ENCODE measurements at places on chromosomes 12 and 14. TPM values are rescaled to one million over a fixed set of nuclear protein-coding genes. Genes with fewer than 3 reads are reported as not detected.

DNA sequence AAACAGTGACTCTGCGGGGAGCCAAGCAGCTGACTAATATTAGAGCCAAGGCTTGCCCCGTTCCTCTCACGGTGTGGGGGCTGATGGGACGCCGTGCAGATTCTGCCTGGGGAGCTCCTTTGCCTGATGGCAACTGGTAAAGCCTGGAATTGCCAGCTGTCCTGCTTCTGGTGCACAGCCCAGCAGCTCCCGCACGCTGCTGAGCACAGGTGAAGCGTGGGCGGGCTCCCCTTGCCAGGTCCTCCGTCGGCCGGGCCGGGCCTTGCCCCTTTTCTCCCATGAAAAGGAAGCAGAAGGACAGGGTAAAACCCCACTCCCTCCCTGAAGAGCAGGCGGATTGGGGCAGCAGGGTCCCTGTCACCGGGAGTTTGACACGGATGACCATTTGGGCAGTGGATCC lies 79.0 kb downstream of the WDR20 start:
- no peaks in the 10 kb centered on the region for H3K27me3 ChIP-seq
- peaks cover 4% of the 10 kb centered on the region for H3K36me3 ChIP-seq
- no peak overlapping the region for H3K27ac ChIP-seq
- DNase-seq, result no peak

- H3K36me3 ChIP-seq, result no peaks in the 10 kb centered on the region
- H3K4me1 ChIP-seq, result no peaks in the 10 kb centered on the region
- H3K27ac ChIP-seq, result no peak overlapping the region
Measured at GRCh38 chr12:73057428-73057827, 785.3 kb downstream of the TRHDE start.

- no peak for DNase-seq
- H3K27me3 ChIP-seq, result no peaks in the 10 kb centered on the region
- no peak overlapping the region for H3K4me3 ChIP-seq
- H3K4me1 ChIP-seq, result no peaks in the 10 kb centered on the region
Measured at GRCh38 chr12:108173892-108174291, 44.8 kb downstream of the WSCD2 start.

DNA sequence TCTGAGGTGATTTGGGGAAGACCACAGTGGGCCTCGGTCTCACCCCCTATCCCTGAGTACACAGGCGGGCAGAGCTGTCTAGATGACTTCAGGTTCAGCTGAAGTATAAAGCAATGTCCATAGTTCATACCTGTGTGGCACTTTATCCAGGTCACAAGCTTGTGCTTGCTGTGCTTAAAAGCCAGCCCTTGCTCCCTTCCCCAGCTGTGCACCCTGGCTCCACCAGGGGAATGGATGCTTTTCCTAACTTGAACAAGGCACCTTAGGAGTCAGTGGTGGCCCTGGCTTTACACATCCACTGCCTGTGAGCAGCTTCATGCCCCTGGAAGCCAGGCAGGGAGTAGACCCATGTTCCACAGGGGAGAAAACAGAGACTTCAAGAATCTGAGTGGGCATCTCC lies 5.5 kb downstream of the CARMIL3 start:
- H3K4me3 ChIP-seq, result no peak overlapping the region
- no peaks in the 10 kb centered on the region for H3K36me3 ChIP-seq
- DNase-seq, result no peak
- peaks cover 8% of the 10 kb centered on the region for H3K4me1 ChIP-seq

DNA sequence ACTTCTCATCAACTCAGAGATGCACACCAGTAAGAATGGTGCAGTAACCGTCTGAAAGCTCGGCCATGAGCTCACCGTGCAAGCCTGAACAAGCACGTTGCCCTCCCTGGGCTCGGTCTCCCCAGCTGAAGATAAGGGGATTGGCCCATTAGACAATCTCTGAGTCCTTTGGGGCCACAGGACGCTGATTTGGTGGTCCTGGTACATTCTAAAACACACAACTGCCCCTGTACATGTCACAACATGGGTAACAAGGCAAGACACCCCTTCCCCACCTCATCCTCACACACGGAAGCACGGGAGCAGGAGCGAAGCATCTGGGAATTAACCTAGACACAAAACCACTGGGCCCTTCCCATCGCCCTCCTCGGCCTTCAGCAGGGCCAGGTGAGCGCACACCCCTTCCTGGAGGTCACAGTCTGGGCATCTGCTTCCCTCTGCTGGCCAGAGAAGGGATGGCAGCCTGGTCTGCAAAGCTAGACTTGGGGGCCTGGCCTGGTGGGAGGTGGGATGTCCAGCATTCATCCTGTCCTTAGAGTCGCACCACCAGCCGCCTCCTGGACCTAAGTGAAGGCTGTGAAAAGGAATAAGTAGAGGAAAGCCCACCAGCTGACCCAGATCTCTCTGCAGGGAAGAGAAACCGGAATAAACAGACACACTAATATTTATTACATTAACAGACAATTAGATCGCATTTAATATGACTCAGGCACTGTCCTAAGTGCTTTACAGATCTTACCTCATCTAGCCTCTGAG lies 18.9 kb upstream of the SMUG1 start:
- no peak overlapping the region for H3K4me3 ChIP-seq
- H3K36me3 ChIP-seq, result no peaks in the 10 kb centered on the region
- H3K27me3 ChIP-seq, result no peaks in the 10 kb centered on the region
- H3K27ac ChIP-seq, result no peak overlapping the region
- peaks cover 6% of the 10 kb centered on the region for H3K4me1 ChIP-seq

- DNase-seq, result no peak
- H3K4me1 ChIP-seq, result no peaks in the 10 kb centered on the region
- H3K36me3 ChIP-seq, result no peaks in the 10 kb centered on the region
- no peaks in the 10 kb centered on the region for H3K27me3 ChIP-seq
- H3K4me3 ChIP-seq, result no peak overlapping the region
Measured at GRCh38 chr12:76226397-76226796, 121.8 kb downstream of the BBS10 start.

DNA sequence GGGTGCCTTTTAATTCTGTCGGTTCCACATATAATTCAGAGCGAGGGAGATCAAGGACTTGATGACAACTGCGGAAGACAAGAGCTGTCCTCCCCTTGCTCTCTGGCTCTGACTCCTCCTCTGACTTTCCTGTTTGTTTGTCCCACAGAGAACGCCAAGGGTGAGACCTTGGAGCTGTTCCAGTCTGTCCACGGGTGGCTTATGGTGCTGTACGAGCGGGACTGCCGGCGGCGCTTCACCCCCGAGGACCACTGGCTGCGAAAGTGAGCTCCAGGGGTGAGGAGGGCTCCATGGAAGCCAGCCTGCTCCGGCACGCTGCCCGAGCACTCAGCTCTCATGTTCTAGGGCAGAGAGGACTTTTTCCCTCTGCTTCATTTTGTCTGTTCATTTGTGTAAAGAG lies 32.8 kb downstream of the UBE3B start:
- no peaks in the 10 kb centered on the region for H3K27me3 ChIP-seq
- no peak overlapping the region for H3K27ac ChIP-seq
- H3K4me3 ChIP-seq, result no peak overlapping the region

GRCh38 chr12:52428121-52428520 lies 6.0 kb downstream of the KRT75 start:
- no peak overlapping the region for H3K4me3 ChIP-seq
- no peak for DNase-seq
- H3K36me3 ChIP-seq, result no peaks in the 10 kb centered on the region
- no peak overlapping the region for H3K27ac ChIP-seq

Gene HCAR3
- not detected for polyA plus RNA-seq

Gene SYNDIG1L
- not detected for polyA plus RNA-seq

Gene PLEKHH1
- 1.1 TPM for polyA plus RNA-seq

Gene PRDM4
- 12.2 TPM for polyA plus RNA-seq

Gene CACNA1C
- polyA plus RNA-seq, result 0.21 TPM

Gene ANO2
- polyA plus RNA-seq, result not detected

Gene ADCY6
- polyA plus RNA-seq, result not detected
